Smooth muscle cell of the brain vasculature (primary cell): ENCODE measurements at places on chromosomes 1 and 21.

DNA sequence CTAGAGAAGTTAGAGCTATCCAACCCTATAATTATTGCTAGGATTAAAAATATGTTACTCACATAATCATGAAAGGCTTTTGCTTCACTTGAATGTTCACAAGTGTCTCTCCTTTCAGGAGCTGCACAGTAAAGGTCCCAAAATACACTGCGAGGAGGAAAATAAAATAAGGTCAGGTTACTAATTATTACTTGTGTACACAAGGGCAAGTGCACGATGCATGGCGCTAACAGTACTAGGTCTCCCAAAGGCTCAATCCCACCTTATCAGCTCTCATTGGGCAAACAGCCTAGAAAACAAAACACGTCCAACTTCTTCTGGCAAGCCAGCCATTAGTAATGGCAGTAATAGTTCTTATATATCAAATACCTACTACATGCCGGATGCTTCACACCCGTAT lies 4.4 kb downstream of the SSBP3 start:
- DNase-seq = no peak

- no peak for DNase-seq
Measured at GRCh38 chr1:200624679-200625335, 4.3 kb upstream of the KIF14 start.

GRCh38 chr1:163768576-163768975 lies 446.8 kb downstream of the NUF2 start:
- no peak for DNase-seq

GRCh38 chr1:197841158-197841557 lies 61.3 kb upstream of the C1orf53 start:
- no peak for DNase-seq

DNA sequence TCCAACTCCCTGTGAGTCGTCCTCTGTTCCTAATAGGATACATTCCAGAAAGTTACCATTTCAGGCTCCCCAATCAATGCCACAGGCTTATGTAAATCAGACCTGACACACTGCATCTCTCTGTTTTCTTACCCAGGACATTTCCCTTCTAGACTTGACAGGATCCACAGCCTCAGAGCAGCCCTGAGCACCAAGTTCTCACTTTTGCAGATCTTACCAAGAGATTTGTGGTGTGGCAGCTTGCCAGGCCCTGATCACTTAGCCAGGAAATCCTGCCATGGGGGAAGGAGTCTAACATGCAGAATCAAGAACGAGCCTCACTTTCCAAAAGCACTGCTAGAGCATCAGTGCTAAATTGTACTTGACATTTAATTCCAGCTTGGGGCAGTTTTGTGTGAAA lies 202.9 kb downstream of the TBX15 start:
- DNase-seq = no peak

DNA sequence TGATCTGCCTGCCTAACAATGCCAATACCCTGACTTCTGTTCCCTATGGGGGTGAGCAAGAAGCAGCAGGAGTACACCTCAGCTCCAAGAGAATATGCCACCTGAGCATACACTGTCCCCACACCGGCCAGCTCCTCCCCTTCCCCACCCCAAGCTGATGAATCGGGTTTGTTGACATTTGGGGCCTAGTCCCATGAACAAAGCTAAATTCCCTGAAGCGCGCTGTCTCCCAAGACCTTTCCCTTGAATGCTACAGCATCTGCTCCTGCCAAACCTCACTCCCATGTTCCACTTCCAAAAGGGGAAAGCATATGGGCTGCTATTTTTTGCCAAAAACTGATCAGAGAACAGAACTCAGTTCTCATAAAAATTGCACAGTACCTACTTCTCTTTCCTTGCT lies 220.4 kb upstream of the CAMK1G start:
- no peak for DNase-seq
